NCI-H69 (cell line): ENCODE measurements at places on chromosomes 2 and 18.

- peak; percentile 74 for DNase-seq
Measured at GRCh38 chr2:192886636-192887035, 691.9 kb upstream of the TMEFF2 start.

DNA sequence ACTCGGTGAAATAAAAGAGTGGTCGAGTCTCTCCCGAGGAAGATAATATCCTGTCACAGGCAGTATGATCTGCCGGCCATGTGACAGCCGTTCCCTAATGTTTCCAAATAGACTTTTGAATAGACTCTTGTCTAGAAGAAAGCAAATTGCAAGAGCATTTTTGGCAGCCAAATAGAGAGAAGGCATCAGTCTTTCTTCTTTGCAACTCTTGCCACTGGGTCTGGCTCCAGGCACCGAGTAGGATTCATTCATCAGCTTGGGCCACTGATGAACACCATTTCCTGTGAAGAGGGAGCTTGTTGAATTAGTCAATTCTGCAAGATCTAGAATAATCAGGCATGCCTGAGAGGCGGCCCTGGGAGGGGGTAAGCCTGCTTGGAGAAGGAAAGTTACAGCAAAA is 165.6 kb downstream of the KLHL29 start:
- DNase-seq: peak; percentile 34

DNA sequence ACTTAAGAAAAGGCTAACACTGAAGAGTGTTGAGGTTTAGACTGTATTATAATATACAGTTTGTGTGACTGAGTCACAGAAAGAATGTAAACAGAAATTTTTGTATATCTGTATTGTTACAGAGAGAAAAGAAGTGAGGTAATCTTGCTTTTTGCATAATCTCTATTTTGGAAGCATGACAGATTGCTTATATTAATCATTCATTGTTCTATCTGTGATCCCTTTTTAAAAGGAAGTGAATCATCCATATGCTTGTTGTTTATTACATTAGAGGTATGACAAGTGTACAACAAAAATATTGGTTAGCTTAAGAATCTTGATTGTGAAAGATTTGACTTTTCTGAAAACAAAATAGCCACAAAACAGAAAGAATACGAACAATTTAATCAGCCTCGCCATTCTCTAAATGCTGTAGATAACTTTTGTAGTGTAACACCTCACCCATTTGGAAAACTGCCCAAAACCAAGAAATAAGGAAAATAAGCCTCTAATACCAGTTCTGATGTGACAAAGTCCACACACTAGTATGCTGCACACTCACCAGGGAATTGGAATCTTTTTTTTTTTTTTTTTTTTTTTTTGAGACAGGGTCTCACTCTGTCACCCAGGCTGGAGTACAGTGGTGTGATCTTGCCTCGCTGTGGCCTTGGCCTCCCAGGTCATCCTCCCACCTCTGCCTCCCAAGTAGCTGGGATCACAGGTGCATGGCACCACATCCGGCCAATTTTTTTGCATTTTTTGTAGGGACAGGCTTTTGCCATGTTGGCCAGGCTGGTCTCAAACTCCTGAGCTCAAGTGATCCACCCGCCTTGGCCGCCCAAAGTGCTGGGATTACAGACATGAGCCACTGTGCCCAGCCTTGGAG is 91.5 kb upstream of the LPIN2 start:
- DNase-seq: peak; percentile 49

- DNase-seq: no peak
Measured at GRCh38 chr2:119104414-119104813, 54.1 kb downstream of the C1QL2 start.

- DNase-seq: peak; percentile 69
Measured at GRCh38 chr18:62663731-62664336, 51.5 kb upstream of the PHLPP1 start.

GRCh38 chr2:72951303-72952095 is 34.2 kb downstream of the EMX1 start:
- DNase-seq: peak; percentile 4

GRCh38 chr18:56804395-56804794 is 153.2 kb downstream of the WDR7 start:
- DNase-seq: no peak

DNA sequence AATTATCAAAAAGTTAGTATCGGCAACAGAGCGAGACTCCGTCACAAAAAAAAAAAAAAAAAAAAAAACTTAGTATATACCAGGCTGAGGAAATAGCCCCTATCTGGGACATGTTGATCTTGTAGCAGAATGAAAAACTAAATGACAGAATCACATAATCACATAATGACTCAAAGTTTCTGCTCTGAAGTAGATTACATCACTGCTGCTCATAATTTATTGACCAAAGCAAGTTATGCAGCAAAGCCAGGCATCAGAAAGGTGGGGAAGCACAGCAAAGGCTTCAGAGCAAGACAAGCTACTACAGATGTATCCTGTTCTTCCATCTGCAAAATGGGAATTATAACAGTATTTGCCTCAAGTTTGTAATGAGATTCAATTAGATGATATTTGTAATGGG is 68.1 kb downstream of the BOD1L2 start:
- no peak for DNase-seq

- no peak for DNase-seq
Measured at GRCh38 chr18:71936744-71937143, 607.4 kb downstream of the CBLN2 start.

DNA sequence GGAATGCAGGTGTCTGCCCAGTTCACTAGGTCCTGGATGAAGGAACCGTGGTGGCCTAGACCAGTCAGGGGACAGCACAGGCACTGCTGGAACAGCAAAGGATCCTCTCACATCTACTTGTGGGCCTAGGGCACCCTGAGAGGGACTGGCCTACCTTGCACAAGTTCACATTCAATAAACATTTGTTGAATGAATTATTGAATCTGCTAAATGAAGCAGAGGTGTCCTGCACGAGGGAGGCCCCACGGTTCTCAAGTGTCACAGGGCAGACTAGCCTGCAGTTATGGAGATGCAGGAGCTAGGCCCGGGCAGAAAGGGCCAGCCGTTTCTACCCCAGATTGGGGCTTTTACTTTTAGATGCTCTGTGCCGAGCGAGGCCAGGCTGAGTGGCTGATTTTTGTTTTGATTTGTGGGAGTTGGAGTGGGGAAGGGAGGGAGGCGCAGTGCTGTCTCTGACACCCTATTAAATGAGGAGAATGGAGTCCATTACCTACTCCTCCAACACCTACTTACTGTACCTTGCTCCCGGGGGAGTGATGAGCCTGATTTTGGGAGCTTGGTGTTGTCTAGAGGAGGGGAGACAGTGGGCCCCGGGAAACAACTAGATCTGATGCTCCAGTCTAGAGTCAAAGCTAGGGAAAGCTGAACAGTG is 18.4 kb downstream of the SH2D6 start:
- no peak for DNase-seq

DNA sequence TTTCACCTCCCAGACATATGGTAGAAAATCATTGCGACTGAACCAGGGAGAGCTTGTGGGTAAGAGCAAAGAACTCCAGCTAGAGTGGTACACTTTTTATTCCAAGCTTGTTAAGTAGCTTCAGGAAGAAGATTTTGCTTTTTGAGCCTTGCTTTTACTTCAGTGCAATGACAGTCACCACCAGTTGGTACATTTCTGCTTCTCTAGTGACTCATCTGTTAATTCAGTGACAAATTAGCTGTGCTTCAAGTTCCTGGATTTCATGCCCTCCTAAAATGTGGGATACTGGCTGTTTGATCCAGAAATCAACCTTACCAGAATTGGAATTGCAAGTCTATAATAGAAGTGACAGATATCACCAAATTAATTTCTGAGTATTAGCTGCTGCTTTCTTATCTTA is 117.6 kb upstream of the TTN start:
- no peak for DNase-seq

DNA sequence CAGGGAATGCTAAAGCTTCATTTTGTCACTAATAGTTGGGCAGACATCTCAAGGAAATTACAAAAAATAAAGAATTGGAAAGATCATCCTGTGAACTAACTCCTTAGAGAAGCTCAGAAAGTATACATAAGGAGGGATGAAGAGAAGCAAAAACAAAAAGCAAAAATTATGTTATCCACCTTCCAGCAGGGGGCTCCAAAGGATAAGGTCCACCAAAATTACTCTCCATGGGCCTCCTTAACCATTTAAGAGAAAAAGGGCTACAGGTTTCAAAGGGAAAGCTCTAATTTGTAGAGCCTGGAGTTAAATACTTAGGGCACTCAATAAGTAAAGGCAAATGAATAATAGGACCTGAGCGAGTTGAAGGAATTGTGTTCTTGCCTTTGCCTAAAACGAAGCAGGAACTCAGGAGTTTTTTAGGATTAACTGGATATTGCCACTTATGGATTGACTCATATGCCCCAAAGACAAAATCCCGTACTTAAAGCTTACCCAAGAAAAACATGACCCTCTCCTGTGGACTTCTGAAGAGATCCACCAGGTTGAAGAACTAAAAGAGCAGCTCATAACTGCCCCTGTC is 1167.9 kb downstream of the DSC3 start:
- DNase-seq: peak; percentile 49

DNA sequence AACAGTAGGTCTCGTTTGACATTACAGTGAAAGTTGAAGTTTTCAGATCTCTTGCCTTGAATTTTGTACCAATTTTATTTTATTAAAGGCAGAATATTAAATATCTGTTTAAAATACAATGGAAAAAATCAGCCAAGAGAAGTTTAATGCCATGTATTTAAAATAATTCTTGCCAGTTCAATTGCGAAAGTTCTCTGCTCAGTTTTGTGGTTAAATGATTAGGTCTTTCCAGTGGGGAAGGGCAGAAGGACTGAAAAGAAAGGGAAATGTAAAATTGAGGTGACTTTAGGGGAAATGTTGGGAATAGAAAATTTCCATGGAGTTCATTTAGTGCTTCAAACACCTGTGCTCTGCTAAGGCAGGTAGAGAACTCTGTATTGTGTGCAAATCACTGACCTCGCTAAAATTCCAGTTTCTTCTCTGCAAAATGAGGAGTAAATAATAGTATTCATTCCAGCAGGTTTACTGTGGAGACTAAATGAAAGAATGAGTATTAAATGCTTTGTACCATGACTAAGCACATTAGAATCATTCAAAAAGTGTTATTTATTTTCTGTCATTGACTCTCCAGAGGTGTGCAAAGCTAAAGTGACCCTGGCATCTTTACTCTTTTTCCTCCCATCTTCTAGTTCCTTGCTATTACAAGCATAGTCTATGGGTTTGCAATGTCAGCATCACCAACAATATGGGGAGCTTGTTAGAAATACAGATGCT is 74.4 kb downstream of the KIAA1328 start:
- DNase-seq: peak; percentile 15

DNA sequence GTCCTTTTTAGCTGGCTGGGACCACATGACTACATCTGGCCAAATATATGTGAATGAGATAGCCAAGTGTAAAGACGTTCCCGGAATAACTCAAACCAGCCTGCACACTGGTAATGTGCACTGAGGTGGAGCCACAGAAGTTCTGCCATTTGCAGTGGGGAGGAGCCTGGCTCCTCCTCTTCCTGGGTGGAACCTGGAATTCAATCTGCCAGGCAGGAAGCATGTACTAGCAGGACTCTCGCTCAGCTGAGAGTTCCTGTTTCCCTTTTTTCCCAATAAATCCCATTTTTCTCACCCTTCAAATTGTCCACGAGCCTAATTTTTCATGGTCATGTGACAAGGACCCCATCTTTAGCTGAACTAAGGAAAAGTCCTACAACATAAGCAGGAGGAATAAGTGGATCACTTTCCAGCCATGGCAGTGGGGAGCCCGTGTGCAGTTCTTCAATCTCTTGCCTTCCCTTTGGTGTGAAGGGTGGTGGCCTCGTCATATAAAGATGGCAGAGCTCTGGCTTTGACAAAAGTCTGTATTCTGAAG is 183.2 kb downstream of the UXS1 start:
- DNase-seq: peak; percentile 8

GRCh38 chr2:229408356-229408755 is 137.3 kb upstream of the PID1 start:
- DNase-seq: peak; percentile 33

GRCh38 chr2:240199133-240199870 is 58.8 kb upstream of the OTOS start:
- DNase-seq: no peak

- DNase-seq: no peak
Measured at GRCh38 chr2:203704430-203704829, 2.0 kb upstream of the CD28 start.

DNA sequence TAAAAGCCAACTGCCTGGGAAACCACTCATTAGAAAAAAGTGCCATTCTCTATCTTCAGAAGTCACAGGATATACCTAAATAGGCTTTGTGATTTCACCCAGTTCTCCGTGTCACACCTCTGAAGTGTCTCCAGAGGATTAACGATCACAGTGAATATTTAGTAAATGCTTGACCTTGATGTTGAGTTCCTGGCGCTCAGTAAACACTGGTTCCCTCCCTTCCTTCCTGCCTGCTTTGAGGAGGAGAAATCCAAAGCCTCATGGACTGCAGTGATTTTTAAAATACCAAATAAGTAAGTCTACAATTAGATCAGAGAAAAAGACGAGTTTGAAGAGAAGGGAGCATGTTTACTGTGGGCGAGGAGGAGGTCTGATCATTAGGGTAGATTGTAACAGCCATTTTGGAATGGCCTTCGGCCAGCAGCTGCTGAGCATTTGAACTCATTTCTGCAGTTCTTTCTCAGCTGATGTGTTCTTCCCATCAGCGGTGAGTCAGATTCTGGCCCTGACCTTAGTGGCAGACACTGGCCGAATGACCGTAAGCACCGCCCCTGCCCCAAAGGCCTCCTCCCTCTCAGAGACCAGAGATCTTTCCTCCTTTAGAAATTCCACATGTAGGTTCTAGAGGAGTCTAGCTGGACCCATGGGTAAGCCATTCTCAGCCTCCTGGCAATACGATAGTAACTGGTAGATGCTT is 62.1 kb upstream of the SLC16A14 start:
- peak; percentile 30 for DNase-seq

DNA sequence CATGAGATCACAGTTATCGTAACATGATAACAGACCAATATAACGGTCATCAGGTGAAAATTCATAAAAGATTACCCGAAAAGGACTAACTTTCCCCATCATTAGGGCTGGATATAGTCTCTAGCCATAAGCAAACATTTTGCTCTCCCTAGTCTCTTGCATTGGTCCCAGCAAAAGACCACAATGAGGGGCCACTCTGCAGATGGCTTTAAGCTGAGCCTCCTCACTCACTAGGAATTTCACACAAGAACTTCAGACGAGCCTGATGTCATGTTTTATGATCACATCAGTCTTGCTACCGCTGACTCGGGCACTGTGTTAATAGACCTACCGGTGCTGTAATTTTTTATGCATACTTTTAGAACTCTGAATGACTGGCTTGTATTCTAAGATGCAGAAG is 35.2 kb downstream of the STK17B start:
- DNase-seq: no peak

DNA sequence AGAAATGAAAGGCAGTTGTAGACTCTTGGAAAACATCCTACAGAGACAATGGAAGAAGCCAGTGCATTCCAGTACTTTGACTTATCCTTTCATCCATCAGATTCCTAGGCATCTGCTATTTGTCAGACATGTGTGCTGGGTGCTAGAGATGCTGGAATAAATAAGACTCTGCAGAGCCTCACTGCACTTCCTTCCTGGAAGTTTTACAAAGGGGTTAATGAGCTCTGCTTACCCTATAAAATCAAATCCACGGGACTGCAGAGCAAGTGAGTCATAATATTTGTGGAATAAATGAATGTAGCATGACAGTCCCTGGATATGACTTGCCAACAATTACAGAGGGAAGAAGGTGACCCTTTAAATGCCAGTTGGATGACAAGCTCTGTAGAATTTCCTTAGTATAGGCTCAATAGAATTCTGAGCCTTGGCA is 52.7 kb upstream of the NPAS2 start:
- DNase-seq: no peak
